ENCODE measurements at places on chromosomes 7 and 10.
A peak's percentile ranks its signal among the peaks of the same experiment; 100 is the strongest.

GRCh38 chr10:86644794-86645445 is 9.4 kb upstream of the OPN4 start:
- no peak for DNase-seq

DNA sequence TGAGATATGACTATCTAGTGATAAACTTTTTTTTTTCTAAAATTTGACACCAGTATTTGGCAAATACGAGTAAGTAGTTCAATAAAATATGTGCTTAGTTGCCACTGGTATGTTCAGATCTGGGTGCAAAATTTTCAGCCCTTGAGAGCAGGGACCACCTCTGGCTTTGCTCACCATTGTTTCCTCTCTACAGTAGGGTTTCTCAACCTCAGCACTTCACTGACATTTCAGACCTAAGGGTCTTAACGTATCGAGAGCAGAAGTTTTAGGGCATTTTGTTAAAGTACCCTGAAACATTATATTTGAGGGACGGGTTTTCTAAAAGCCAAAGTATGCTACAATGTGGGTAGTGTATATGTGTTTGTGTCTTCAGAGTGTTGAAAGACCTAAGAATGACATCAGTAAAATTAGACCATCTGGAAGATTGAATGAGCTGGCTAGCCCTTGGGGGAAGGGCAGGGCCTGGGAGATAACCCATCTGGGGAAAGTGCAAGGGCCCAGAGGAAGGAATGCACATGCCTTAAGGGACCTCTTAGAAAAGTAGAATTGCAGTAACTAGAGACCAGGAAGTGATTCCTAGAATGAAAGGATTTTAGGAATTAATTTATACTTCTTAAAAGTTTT is 11.8 kb downstream of the BZW2 start:
- DNase-seq: peak; percentile 41

- peak; percentile 90 for DNase-seq
Observed at GRCh38 chr7:70678621-70679251, 453.2 kb upstream of the GALNT17 start.

DNA sequence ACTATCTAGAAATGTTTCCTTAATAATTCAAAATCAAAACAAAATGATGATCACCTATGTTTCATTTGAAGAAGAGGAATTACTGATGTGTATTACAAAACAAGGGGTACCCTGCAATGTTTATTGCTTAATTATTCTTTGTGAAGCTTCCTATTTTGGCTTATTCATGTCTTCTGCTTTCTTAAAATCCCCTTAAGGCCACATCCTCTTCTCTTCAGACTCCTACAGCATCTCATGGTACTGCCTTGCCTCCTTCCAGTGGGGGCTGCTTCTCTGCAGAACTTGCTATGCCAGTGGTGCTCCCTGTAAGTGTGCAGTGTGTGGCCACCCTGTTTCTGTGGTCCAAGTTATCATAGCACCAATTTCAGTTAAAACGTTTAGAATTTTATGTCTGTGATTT is 35.0 kb downstream of the CCDC146 start:
- DNase-seq: peak; percentile 15

DNA sequence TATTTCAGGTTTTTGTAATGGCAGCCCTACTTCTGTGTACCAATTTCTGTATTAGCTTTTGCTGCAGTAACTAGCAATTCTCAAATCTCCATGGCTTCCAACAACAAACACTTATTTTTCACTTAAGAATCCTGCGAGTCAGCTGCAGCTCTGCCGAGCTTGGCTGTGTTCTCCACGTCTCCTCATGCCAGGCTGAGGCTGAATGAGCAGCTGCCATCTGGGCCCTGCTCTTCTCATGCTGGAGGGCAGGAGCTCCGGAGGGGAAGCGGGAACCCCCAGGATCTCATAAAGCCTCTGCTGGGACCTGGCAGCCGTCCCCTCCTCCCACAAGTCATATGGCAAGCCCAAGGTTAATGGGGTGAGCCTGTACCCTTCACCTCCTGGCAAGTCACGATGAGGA is 591.1 kb downstream of the SDK1 start:
- no peak for DNase-seq

Measured in HT1080 (cell line).